Suprapubic skin (tissue), 4 donors: ENCODE measurements at places on chromosomes 11 and 22. TPM values are rescaled to one million over a fixed set of nuclear protein-coding genes. Genes with fewer than 3 reads are reported as not detected.

DNA sequence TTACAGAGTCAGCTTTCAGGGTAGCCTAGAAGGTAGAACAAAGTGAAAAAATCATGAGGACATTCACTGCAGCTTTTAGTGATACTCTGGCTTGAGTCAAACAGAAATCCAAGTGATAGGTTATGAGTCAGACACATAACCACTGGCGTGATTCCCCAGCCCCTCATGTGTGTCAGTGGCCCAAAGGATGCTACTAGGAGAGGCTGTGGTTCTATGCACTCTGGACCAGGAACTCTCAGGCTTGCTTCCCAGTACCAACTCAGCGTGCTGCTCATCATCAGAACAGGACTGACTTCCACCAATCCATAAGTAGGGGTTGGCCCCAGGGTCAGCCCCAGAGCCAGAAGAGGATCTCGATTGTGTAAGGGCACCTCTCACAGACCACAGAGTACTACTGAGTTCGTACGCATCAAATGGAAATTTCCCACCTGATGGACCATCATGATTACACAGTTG lies 116.8 kb downstream of the MED15 start:
- no peak for DNase-seq

- no peak for DNase-seq
Observed at GRCh38 chr11:91081440-91082043, 858.7 kb upstream of the CHORDC1 start.

- DNase-seq, result no peak
Observed at GRCh38 chr11:20243974-20244373, 83.7 kb upstream of the DBX1 start.

DNA sequence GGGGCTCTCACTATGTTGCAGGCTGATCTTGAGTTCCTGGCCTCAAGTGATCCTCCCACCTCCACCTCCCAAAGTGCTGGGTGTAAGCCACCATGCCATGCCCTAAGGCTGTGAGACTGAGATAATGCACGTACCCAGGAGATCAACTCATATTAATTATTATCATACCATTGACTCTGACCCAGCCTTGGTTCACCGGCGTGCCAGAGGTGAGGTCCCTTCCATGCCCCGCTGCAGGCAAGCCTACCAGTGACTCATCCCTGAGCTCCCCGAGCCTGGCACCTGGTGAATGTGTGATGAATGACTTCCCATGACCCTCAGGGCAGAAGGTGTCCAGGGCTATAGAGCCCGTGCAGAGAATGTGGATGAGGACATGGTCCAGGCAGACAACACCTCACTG lies 12.1 kb downstream of the GAL3ST1 start:
- DNase-seq, result no peak

DNA sequence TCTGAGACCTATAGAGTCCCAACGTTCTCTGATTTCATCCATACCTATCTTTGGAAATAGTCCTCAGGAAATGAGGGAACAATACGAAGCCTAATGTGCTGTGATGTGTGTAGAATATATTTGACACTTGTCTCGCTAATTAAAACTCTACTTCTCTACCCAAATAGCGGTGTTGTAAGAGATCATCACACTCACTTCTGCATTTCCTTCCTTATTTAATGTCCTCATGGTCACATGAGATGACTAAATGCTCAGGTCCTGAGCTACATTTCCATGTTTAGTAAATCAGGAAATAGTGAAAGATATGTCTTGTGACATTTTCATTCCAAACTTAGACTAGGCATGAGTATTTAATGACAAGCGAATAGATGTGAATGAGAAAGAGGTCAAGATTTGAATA lies 112.3 kb downstream of the MAML2 start:
- no peak for DNase-seq

- DNase-seq, result no peak
Observed at GRCh38 chr11:33564856-33565453, 135.7 kb downstream of the C11orf91 start.

DNA sequence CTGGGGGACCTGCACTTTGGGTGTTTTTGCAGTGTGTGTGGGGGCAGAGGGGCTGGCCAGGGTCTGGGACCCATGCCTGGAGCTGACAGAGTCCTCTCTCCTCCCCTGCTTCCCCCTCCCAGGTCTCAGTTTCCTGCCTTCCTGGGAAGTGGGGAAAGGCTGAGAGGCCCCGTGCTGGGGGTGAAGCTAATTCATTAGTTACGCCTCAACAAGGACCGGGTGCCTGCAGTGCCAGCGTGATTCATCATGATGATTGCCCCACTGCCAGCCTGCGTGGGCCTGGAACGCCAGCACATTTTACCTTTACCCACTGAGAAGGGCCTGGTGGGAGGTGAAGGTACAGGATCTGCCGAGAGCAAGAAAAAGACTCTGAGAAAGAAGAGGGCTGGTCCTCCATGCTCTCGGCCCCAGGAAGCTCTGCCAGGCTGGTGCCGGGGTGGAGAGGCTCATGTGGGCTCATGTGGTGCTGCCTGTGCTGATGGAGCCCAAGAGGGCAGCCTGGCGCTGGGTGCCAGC lies 2.9 kb upstream of the LRRC10B start:
- DNase-seq, result no peak

- no peak for DNase-seq
Observed at GRCh38 chr11:69878144-69878883, 59.1 kb upstream of the FGF3 start.

DNA sequence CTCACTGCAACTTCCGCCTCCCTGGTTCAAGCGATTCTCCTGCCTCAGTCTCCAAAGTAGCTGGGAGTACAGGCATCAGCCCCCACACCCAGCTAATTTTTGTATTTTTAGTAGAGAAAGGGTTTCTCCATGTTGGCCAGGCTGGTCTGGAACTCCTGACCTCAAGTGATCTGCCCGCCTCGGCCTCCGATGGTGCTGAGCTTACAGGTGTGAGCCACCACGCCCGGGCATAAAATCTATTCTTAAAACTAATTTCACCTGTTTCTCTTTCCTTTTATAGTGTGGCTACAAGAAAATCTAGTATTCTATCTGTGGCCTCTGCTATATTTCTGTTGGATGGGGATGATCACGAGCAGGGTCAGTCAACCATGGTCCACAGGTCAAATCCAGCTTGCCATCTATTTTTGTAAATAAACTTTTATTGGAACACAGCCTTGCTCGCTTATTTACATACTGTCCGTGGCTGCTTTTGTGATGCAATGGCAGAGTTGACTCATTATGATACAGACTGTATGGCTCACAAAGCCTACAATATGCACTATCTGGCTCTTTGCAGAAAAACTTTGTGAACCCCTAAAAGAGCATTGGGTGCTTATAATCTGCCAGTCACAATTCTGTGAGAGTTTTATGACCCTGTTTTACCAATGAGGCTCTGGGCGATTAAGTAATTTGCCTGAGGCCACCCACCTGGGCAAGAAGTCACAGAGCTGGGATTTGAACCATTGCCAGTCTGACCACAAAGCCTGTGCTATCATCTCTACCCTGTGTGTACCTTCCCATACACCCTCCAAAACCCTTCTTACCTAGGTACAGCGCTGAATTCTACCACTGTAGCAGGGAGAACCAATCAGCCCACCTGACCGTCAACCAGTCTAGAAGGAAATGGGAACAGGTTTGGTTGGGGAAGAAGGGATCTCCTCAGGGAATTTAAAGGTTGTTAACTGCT lies 28.3 kb downstream of the SLC1A2 start:
- DNase-seq, result no peak

DNA sequence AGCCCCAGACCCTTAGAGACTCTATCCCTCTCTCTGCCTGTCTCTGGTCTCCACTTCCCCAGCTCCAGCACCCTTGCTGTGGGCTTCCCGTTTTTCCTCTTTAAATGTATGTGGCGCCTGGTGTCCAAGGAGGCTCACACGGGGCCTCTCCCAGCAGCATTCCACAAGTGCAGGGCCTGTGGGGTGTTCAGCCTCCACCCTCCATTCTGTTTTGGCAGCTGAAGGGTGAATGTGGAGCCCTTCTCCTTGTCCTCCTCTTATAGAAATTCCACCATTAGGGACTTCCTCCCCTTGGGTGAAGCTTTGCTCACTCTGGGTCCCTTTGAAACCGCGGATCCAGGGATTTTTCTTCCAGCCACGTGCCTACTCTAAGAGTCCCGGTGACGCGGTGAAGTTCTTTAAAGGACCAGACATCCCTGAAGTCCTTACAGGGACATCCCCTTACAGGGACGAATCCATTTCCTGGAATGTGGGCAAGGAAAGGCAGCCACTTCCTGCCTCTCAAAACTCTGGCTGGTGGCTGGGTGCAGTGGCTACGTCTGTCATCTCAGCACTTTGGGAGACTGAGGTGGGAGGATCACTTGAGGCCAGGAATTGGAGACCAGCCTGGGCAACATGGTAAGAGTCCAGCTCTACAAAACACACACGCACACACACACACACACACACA lies 1.6 kb upstream of the TSPAN18 start:
- no peak for DNase-seq

GRCh38 chr11:87266751-87267150 lies 229.0 kb downstream of the TMEM135 start:
- DNase-seq, result no peak

Gene C11orf21
- 2.5 TPM for total RNA-seq

Gene SYNGR1
- total RNA-seq, result 42.6 TPM

Gene UBQLNL
- total RNA-seq, result 3.6 TPM
